ENCODE measurements at places on chromosomes 3 and 15. TPM values are rescaled to one million over a fixed set of nuclear protein-coding genes. Genes with fewer than 3 reads are reported as not detected.

The PRKCI gene
- total RNA-seq: 43.7 TPM

The WHAMM gene
- 8.8 TPM for total RNA-seq

The SLC27A2 gene
- total RNA-seq: 0.18 TPM

The TPRG1 gene
- not detected for total RNA-seq

The C3orf85 gene
- total RNA-seq: not detected

The HIGD2B gene
- 0.21 TPM for total RNA-seq

The FMN1 gene
- total RNA-seq: 3.9 TPM

The CYP1A2 gene
- not detected for total RNA-seq

The ITGA11 gene
- total RNA-seq: 0.28 TPM

The KCNAB1 gene
- total RNA-seq: not detected

The AMT gene
- total RNA-seq: 1.1 TPM

The KIF9 gene
- 8.9 TPM for total RNA-seq

The GALNT15 gene
- 0.10 TPM for total RNA-seq

All from Panc1 (cell line).